Jurkat, Clone E6-1 (cell line): ENCODE measurements at places on chromosomes 3 and 15.

DNA sequence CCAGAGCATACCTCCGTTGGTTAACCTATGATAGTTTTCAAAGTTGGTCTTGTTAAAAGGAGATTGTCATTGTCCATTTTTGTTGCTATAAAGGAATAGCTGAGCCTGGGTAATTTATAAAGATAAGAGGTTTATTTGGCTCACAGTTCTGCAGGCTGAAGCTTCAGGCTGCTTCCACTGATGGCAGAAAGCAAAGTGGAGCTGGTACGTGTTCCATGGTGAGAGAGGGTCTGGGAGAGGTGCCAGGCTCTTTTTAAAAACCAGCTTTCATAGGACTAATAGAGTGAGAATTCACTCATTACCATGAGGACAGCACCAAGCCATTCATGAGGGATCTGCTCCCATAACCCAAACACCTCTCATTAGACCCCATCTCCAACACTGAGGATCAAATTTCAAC lies 107.3 kb downstream of the SLMAP start:
- DNase-seq = no peak

DNA sequence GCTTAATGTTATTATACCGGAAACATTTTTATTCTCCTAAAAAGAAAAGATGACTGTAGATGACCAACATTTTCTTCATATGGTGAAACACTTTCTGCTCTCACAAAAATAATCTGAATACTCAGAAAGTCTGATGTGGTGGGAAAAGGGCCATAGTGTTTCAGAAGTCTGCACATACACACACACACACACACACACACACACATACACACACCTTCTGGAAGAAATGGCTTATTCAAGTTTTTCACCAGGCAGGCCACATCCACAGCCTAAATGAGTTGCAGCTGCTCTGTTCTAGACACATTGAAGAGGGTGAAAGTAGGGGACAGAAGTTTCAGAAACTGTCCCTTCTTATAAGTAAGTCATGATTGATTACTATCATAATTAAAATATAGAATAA lies 220.0 kb downstream of the ZMAT3 start:
- no peak for DNase-seq

GRCh38 chr3:158106766-158107471 lies 699 bp upstream of the SHOX2 start:
- DNase-seq = no peak

- no peak for DNase-seq
Observed at GRCh38 chr3:154356009-154356408, 31.7 kb upstream of the DHX36 start.

DNA sequence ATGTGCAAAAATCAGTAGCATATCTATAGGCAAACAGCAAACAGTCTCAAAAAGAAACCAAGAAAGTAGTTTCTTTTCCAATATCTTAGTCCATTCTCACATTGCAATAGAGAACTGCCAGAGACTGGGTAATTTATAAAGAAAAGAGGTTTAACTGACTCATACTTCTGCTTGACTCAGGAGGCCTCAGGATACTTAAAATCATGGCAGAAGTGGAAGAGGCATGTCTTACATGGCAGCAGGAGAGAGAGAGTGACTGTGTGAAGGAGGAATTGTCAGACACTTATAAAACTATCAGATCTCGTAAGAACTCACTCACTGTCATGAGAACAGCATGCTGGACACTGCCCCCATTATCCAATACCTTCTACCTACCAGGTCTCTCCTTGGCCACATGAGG lies 327.9 kb upstream of the EPHA3 start:
- no peak for DNase-seq

DNA sequence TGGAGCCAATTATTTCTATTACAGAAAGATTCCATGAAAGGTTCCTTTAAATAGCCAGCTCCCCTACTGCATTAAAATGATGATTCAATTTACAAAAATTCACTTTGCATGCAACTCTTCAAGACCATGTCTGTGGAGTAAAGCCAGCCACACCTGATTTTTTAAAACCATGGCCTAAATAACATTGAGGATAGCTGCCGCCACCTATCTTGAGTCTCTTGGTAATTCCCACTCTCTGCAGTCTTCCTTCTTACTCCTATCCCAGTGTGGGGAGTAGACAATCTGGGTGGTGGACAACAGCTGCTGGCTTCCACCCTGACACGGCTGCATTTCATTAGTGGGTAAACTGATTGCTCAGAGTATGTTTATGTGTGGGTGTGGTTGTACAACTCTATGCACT lies 10.7 kb downstream of the LRTM1 start:
- DNase-seq = no peak

GRCh38 chr15:70873232-70874054 lies 18.8 kb downstream of the THAP10 start:
- no peak for DNase-seq

- DNase-seq = no peak
Observed at GRCh38 chr3:102163039-102163817, 271.6 kb upstream of the ZPLD1 start.

DNA sequence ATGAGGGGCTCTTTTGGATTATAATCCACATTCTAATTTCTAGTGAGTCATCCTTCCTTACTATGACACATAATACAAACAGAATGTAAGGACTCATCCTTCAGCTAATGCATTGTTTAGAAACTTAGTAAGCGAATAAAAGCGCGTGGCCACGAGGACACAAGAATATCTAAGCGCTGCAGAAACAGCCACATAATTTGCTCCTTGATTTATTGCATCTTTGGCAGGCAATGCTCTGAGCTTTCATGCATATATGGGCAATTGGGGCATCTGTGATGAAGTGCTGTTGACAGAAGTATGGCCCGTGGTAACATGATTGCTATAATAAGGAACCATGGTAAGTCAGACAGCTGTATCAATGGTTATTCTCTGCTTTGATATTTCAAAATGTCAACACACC lies 191.3 kb upstream of the ZNF385D start:
- DNase-seq = no peak

- DNase-seq = no peak
Observed at GRCh38 chr3:129117134-129117533, 4.5 kb downstream of the RAB43 start.

GRCh38 chr3:173725507-173725906 lies 328.0 kb downstream of the NLGN1 start:
- no peak for DNase-seq

GRCh38 chr15:77144026-77144425 lies 73.1 kb upstream of the TSPAN3 start:
- no peak for DNase-seq

- no peak for DNase-seq
Observed at GRCh38 chr3:54831112-54831511, 96.7 kb downstream of the LRTM1 start.

DNA sequence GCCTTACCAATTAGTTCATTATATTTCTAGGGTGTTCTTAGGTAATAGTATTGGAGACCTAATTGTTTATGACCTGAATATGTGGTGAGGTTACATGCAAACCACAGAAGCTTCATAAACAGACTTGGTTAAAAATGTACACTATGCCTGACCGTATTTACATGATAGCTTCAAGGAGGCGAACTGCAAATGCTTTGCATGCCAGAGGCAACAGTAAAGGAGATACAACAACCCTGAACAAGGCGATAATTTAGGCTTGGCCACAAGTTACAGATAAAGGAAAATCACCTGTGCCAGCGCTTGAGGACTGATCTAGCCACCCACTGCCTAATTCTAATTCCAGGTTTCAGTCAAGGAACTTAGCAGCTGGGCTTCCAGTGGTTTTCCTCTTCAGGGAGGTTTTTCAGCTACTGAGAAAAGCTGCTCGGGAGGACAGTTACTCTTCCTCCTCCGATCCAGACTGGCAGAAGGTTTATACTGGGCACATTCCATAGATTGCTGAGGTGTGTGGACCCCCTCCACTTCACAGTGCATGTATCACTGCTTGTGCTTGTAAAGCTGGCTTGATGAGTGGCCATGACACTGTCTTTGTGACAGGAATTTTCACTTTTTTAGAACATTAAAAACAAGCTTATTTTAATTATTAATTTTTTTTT lies 95.6 kb downstream of the DHX36 start:
- DNase-seq = no peak

DNA sequence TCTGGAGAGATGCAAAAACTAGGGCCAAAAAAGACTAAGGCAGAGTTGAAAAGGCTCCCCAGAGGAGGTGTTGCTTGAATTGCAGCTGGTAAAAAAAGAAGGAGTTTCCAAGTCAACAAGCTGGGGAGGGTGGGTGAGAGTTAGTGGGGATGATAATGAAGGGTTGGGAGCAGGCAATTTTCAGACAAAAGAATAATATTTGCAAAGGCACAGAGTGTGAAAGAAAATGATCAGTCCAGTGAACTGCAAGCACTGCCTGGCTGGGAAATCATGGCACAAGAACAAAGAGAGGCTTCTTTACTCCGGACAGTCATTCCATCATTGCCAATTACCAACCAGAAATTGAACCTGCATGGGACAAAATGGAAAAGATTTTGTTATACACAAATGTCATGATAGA lies 42.2 kb downstream of the C3orf85 start:
- no peak for DNase-seq

- DNase-seq = no peak
Observed at GRCh38 chr3:114496466-114496865, 202.6 kb downstream of the TIGIT start.

GRCh38 chr15:20295238-20295811 lies 246.3 kb downstream of the GOLGA6L6 start:
- DNase-seq = no peak

DNA sequence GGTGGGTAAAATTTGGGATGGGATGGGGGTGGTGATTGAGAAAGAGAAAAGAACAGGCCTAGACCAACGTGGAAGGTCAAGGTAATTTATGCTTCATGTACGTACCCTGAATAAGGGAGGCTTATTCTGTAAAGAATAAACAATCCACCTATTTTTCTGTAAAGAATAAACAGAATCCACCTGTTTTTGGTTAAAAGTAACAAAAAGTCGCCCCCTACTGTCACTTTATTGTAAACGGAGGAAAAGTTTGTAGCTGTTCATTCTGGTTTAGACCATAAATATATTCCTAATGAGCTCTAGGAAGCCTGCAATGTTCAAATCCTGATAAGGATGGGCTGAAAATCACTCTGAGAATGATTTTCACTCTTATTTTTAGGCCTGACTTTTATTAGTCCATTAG lies 23.5 kb upstream of the SQOR start:
- peak; percentile 32 for DNase-seq

DNA sequence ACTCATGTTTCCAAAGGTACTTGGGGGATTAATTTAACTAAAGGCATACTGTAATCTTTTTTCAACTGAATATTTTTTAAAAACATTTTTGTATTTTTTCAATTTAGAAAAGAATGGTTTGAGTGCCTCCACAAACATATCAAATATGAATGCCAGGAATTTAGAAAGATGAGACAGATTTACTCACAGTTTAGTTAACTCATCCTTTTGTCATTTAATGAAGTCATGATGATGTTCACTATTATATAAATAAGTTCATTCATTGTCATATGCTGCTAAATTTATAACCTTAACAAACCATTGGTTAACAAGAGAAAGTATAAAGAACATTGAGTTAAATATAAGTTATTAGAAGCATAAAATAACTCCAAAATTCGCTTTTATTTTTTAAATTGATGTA lies 50.0 kb downstream of the FGF7 start:
- no peak for DNase-seq

DNA sequence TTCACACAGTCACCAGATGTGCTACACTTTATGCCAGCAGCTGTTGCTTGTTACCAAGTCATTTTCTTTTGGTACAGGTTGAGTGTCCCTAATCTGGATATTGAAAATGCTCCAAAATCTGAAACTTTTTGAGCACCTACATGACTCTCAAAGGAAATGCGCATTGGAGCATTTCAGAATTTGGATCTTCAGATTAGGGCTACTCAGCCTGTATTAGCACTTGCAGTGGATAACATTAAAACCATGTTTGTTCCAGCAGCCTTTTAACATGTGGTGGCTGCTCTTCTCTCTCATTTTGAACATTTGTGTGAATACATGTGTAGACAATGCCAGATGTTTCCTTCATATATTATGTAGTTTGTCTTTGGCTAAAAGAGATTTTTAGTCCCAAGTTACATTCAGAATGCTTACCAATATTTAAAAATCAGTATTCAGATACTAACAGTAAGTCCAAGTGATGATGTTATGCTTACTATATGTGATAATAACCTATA lies 230.9 kb upstream of the UBE2E1 start:
- no peak for DNase-seq

DNA sequence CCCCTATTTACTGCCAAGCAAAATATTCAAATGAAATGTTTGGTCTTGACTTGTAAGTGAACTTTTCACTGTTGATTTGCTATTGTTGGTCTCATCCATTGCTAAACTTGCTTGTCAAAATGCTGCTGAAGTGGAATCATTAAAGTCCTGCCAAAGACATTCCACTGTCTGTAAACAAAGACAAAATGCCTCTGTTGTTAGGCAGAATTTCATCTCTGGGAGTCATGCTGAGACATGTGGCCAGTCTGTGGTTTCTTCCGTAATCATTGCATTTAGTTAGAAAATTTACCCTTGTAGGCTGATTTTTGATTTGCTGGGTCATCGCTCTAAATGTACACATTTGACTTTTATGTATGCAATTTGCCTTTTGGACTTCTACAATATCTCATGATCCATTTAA lies 577.7 kb downstream of the MECOM start:
- no peak for DNase-seq

GRCh38 chr15:29736744-29737020 lies 85.6 kb downstream of the TJP1 start:
- DNase-seq = no peak

- no peak for DNase-seq
Observed at GRCh38 chr15:68632101-68632500, 53.3 kb downstream of the CORO2B start.

GRCh38 chr3:54120657-54121413 lies 1.5 kb upstream of the CACNA2D3 start:
- no peak for DNase-seq

- DNase-seq = no peak
Observed at GRCh38 chr3:126845920-126846715, 136.8 kb upstream of the PLXNA1 start.

- no peak for DNase-seq
Observed at GRCh38 chr3:168220556-168220955, 124.8 kb upstream of the GOLIM4 start.

DNA sequence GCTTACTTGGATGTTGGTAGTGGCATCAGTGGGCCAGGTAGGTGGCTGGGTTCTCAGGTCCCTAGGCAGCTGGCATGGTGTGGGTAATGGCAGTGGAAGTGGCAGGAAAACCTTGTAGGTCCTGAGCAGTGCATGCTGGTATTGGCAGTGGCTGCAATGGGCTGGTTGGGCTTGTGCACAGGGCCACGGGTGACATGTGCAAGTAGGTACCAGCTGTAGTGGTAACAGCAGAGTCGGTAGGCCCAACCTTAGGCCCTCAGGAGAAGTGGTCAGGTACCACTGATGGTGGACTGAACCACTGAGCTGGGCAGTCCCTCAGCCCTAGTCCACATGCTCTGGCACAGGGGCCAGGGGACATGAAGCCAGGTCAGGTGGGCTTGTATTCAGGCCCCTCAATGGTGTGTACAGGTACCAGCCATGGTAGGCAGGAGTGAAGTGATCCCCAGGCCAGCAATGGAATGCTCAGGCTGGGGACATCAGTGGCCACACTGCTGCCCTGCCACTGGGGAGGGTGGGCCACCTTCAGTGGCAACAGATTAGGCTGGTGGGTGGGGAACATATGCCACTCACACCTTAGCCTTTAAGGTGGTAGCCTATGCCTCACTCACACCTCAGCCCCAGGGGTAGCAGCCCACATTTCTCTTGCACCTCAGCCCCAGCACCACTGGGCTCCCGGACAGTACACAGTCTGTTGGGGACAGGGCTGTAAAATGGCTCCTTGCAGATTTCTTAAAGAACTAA lies 118.1 kb downstream of the LRRK1 start:
- no peak for DNase-seq
